ENCODE measurements at places on chromosomes 1 and 21. TPM values are rescaled to one million over a fixed set of nuclear protein-coding genes. Genes with fewer than 3 reads are reported as not detected.

The LAD1 gene
- not detected for total RNA-seq

The CRYAA gene
- total RNA-seq, result not detected

The RBP7 gene
- total RNA-seq, result 30.5 TPM

The KIAA0040 gene
- total RNA-seq, result 22.1 TPM

The SPRR4 gene
- total RNA-seq, result not detected

The TPTE gene
- total RNA-seq, result not detected

The RIPK4 gene
- total RNA-seq, result 0.29 TPM

The PRDX6 gene
- 51.2 TPM for total RNA-seq

DNA sequence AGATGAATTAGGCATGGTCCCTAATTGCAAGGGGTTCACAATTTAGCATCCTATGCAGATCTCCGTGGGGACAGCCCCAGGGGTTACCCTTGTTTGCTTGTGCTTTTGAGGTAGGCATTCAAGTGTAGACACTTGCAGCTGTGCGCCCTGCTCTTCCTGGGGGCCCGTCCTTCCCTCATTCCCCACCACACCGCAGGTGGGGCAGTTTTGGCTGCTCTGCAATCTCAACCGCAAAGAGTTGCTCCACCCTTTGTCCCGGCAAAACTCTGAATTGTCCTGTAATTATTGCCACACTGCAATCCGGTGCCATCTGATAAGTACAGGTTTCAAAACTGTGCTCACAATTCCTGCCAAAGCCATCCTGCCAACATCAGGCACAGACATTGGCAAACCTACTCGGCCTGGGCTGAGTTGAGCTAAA lies 65.4 kb upstream of the LYST start:
- H3K4me1 ChIP-seq, result no peaks in the 10 kb centered on the region
- no peak overlapping the region for H3K27ac ChIP-seq
- no peaks in the 10 kb centered on the region for H3K27me3 ChIP-seq
- DNase-seq, result peak; percentile 6
- H3K36me3 ChIP-seq, result no peaks in the 10 kb centered on the region

- peak overlapping the region; percentile 76 for H3K4me3 ChIP-seq
- H3K36me3 ChIP-seq, result no peaks in the 10 kb centered on the region
- H3K27ac ChIP-seq, result peak overlapping the region; percentile 92
- no peaks in the 10 kb centered on the region for H3K27me3 ChIP-seq
- peaks cover 7% of the 10 kb centered on the region for H3K4me1 ChIP-seq
Observed at GRCh38 chr1:35030338-35030737, 1.4 kb downstream of the ZMYM6 start.

GRCh38 chr1:47030170-47030805 lies 6.8 kb downstream of the CYP4X1 start:
- H3K27ac ChIP-seq, result no peak overlapping the region
- no peak overlapping the region for H3K4me3 ChIP-seq
- no peaks in the 10 kb centered on the region for H3K27me3 ChIP-seq

- H3K27ac ChIP-seq, result no peak overlapping the region
- H3K36me3 ChIP-seq, result no peaks in the 10 kb centered on the region
- H3K27me3 ChIP-seq, result no peaks in the 10 kb centered on the region
- no peak for DNase-seq
- no peaks in the 10 kb centered on the region for H3K4me1 ChIP-seq
Observed at GRCh38 chr1:7781923-7782495, 2.1 kb upstream of the PER3 start.

DNA sequence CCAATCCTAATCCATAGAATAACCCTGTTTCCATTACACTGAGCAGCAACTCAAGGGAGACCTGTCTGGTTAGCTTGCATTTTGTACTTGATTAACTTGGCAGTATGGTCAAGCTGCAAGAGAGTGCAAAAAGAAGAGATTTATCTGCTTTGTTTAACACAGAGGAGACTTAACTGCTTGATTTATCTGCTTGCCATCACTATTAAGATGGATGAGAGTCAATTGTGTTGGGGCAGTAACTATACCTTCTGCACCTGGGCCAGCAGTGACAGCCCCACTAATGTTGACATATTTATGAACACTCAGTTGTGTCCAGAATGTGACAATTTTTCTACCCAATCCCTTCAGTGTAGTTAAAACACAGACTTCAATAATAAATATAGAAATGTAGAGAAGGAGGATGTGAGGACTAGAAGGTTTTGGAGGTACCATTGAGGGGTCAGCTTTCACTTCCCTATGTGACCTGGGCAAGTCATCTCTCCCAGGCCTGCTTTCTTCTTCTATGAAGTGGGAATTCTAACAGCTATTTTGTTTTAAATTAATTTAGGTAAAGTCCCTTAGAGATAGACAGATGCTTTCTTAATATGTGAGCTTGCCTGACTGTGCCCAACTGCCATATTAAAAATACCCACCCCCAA lies 159.1 kb upstream of the KCNK2 start:
- H3K4me3 ChIP-seq, result no peak overlapping the region
- no peaks in the 10 kb centered on the region for H3K36me3 ChIP-seq
- no peak overlapping the region for H3K27ac ChIP-seq
- no peaks in the 10 kb centered on the region for H3K27me3 ChIP-seq
- no peaks in the 10 kb centered on the region for H3K4me1 ChIP-seq

GRCh38 chr1:4972761-4973320 lies 318.4 kb downstream of the AJAP1 start:
- no peaks in the 10 kb centered on the region for H3K4me1 ChIP-seq
- no peaks in the 10 kb centered on the region for H3K27me3 ChIP-seq
- H3K4me3 ChIP-seq, result no peak overlapping the region
- no peak for DNase-seq
- no peak overlapping the region for H3K27ac ChIP-seq
- H3K36me3 ChIP-seq, result no peaks in the 10 kb centered on the region

GRCh38 chr1:236762410-236762809 lies 32.7 kb upstream of the MTR start:
- H3K4me1 ChIP-seq, result no peaks in the 10 kb centered on the region
- H3K27me3 ChIP-seq, result no peaks in the 10 kb centered on the region
- no peaks in the 10 kb centered on the region for H3K36me3 ChIP-seq
- H3K27ac ChIP-seq, result no peak overlapping the region
- DNase-seq, result no peak

GRCh38 chr1:247210376-247211117 lies 38.7 kb upstream of the ZNF124 start:
- peak overlapping the region; percentile 92 for H3K4me3 ChIP-seq
- no peaks in the 10 kb centered on the region for H3K36me3 ChIP-seq
- DNase-seq, result peak; percentile 96
- H3K27me3 ChIP-seq, result no peaks in the 10 kb centered on the region
- peak overlapping the region; percentile 84 for H3K27ac ChIP-seq

- no peak overlapping the region for H3K27ac ChIP-seq
- no peak for DNase-seq
- H3K4me3 ChIP-seq, result no peak overlapping the region
Observed at GRCh38 chr21:39951183-39952101, 84.2 kb downstream of the PCP4 start.

DNA sequence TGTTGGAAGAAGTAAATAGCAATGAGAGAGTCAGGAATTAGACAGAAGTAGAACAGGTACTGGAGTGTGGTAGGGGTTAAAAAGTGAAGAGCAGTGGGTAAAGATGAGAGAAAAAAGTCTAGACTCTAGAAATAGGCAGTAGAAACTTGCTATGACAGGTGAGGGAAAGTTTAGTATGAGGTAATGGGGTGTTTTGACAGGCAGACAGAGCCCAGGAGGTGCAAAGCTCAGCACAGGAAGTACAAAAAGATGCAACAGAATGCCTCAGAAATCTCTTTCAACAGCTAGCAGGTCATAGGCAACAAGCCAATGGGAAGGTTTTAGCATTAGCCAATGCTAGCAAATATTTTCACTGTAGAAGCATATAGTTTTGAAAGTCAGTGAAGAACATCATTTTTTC lies 319.1 kb upstream of the SGIP1 start:
- H3K4me3 ChIP-seq, result no peak overlapping the region
- DNase-seq, result no peak
- H3K4me1 ChIP-seq, result no peaks in the 10 kb centered on the region
- H3K36me3 ChIP-seq, result no peaks in the 10 kb centered on the region

- no peak for DNase-seq
- H3K4me1 ChIP-seq, result peaks cover 4% of the 10 kb centered on the region
- H3K4me3 ChIP-seq, result peak overlapping the region; percentile 88
- H3K36me3 ChIP-seq, result no peaks in the 10 kb centered on the region
Observed at GRCh38 chr1:184051138-184051484, 419 bp upstream of the TSEN15 start.

DNA sequence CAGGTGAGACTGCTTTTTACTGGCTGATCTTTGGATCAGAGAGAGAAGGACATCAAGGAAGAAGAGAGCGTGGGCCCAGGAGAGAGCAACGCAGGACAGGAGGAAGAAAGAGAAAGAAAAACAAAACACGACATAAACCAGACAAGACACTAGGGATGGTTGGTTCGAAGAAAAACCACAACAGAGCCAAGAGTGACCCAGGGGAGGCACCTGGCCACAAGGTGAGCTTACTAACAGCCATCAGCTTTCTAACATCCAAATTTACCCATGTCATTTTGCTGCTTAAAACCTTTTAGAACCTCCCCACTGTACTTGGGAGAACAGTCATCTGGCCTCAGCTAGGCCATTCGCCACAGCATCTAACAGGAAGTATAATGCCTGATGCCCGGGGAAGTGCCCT lies 57.8 kb downstream of the ARHGEF11 start:
- no peak for DNase-seq
- H3K36me3 ChIP-seq, result no peaks in the 10 kb centered on the region
- H3K27ac ChIP-seq, result no peak overlapping the region
- H3K27me3 ChIP-seq, result no peaks in the 10 kb centered on the region
- no peaks in the 10 kb centered on the region for H3K4me1 ChIP-seq
- no peak overlapping the region for H3K4me3 ChIP-seq

DNA sequence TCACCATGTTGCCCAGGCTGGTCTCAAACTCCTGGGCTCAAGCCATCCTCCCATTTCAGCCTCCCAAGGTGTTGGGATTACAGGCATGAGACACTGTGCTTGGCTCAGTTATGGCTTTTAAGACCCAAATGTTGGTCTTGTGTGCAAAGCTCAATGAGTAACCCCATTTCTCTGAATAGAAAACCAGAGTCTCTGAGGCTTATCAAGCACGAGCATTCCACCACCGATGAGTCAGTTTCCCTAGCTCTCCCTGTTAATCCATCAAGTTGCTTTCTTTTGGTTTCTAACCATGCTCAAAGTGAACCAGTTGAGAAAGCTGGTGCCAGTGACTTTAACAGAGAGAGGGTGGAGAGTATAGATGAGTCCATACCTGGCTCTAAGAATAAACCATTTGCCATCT lies 350.9 kb upstream of the ADGRL2 start:
- no peaks in the 10 kb centered on the region for H3K36me3 ChIP-seq
- no peak for DNase-seq
- H3K4me1 ChIP-seq, result no peaks in the 10 kb centered on the region
- H3K27me3 ChIP-seq, result no peaks in the 10 kb centered on the region
- H3K4me3 ChIP-seq, result no peak overlapping the region
- no peak overlapping the region for H3K27ac ChIP-seq

GRCh38 chr1:107572674-107573211 lies 392.2 kb downstream of the VAV3 start:
- H3K27ac ChIP-seq, result peak overlapping the region; percentile 65
- H3K4me1 ChIP-seq, result no peaks in the 10 kb centered on the region
- peak; percentile 79 for DNase-seq
- no peak overlapping the region for H3K4me3 ChIP-seq
- no peaks in the 10 kb centered on the region for H3K27me3 ChIP-seq

- no peak for DNase-seq
- H3K36me3 ChIP-seq, result no peaks in the 10 kb centered on the region
- H3K4me3 ChIP-seq, result no peak overlapping the region
- no peaks in the 10 kb centered on the region for H3K27me3 ChIP-seq
Observed at GRCh38 chr1:95223110-95223509, 10.9 kb upstream of the RWDD3 start.

- H3K4me1 ChIP-seq, result no peaks in the 10 kb centered on the region
- H3K27ac ChIP-seq, result no peak overlapping the region
- no peak for DNase-seq
- H3K36me3 ChIP-seq, result no peaks in the 10 kb centered on the region
Observed at GRCh38 chr1:48730164-48730910, 46.4 kb downstream of the BEND5 start.

DNA sequence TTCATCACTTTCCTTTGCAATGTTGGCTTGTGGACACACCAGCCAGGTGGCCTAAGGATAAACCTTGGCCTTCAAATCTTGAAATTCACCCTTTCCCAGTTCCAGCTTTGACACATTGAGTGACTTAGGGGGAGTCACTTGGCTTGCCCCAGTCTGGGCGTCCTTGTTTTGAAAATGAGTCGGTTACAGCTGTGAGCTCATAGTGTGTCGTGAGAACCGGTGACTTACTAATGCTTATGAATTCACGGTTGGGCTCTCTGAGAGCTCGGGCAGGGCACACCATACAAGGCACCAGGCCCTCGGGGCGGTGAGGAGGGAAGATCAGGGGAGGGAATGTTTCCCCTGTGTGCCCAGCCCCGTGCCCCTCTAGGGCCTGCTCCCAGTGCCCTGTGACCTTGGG lies 126.9 kb upstream of the TMPRSS2 start:
- H3K36me3 ChIP-seq, result no peaks in the 10 kb centered on the region
- no peak overlapping the region for H3K4me3 ChIP-seq
- no peaks in the 10 kb centered on the region for H3K4me1 ChIP-seq
- no peak overlapping the region for H3K27ac ChIP-seq

GRCh38 chr1:154497026-154497806 lies 4.8 kb upstream of the TDRD10 start:
- no peaks in the 10 kb centered on the region for H3K36me3 ChIP-seq
- DNase-seq, result peak; percentile 58
- H3K27me3 ChIP-seq, result peaks cover 19% of the 10 kb centered on the region
- no peak overlapping the region for H3K4me3 ChIP-seq

DNA sequence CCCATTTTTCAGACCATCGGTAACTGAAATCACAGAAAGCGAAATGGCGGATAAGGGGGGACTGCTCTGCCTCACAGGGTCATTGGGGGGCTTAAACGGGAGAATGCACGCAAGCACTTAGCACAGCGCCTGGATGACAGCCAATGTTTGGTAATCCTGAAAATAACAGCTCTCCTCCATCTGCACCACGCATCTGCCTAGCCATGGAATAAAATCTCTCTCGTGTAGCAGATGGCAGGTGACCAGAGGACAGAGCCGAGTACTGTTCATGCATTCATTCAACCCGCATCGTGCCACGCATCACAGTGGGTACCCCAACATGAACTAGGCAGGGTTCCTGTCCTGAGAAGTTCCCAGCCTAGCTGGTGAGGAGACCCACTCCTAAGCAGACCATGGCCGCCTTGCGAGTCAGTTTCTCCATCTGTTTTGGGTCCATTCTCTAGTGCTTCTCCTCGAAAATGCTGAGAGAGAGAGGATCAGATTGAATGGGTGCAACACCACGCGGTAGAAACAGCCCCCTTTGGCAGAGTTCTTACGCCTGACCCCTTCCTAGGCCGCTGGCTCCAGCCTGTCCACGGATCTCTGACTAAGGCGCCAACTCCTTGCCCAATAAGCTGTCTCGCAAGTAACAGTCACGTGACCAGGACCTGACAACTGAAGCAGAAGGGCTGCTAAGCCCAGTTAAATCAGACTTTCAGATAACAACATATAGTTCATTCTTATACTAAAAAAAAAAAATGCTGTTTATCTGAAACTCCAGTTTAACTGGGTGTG lies 7.3 kb downstream of the SLC1A7 start:
- H3K4me3 ChIP-seq, result no peak overlapping the region
- peak; percentile 60 for DNase-seq
- H3K27ac ChIP-seq, result peak overlapping the region; percentile 42
- H3K36me3 ChIP-seq, result no peaks in the 10 kb centered on the region
- no peaks in the 10 kb centered on the region for H3K27me3 ChIP-seq
- no peaks in the 10 kb centered on the region for H3K4me1 ChIP-seq
